Esophagus squamous epithelium (tissue), 5 donors: ENCODE measurements at places on chromosomes 1 and 21.

- no peak for DNase-seq
Observed at GRCh38 chr1:46134660-46135331, 2.4 kb upstream of the PIK3R3 start.

GRCh38 chr21:44653123-44653522 is 1.3 kb downstream of the KRTAP12-4 start:
- no peak for DNase-seq

- no peak for DNase-seq
Observed at GRCh38 chr21:42481169-42481568, 14.9 kb downstream of the RSPH1 start.

GRCh38 chr1:25661043-25661815 is 44.6 kb downstream of the MAN1C1 start:
- DNase-seq, result no peak

DNA sequence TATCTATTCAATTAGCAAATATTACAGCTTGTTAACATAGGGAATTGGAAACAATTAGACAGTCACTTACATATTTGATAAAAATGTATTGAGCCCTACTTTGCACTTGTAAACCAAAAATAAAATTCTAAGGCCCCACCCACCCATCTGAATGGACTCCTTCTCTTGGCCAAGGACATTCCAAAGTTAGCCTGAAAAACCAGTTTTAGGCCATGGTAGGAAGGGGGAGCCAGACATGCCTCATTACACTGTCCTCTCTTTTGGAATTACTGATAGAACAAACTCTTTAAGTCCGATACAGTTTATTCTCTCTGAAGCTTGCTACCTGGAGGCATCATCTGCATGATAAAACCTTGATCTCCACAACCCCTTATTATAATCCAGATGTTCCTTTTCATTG is 28.0 kb upstream of the TSPAN2 start:
- no peak for DNase-seq

GRCh38 chr1:2046174-2046917 is 3.9 kb upstream of the PRKCZ start:
- no peak for DNase-seq
